ENCODE measurements at places on chromosomes 13 and 19.

GRCh38 chr13:85799097-85799582 lies at the start of gene SLITRK6:
Gene SLITRK6, minus strand, starts transcription at chr13:85799419. Its CDS starts 2,911 bp downstream, at chr13:85796508.
- H3K4me3 ChIP-seq: no peak within 1 kb of the TSS
- no peak within 1 kb of the TSS for H3K27ac ChIP-seq
- H3K36me3 ChIP-seq: no peaks in the 10 kb centered on the region
- no peaks in the 10 kb centered on the region for H3K4me1 ChIP-seq
- no peak for DNase-seq

DNA sequence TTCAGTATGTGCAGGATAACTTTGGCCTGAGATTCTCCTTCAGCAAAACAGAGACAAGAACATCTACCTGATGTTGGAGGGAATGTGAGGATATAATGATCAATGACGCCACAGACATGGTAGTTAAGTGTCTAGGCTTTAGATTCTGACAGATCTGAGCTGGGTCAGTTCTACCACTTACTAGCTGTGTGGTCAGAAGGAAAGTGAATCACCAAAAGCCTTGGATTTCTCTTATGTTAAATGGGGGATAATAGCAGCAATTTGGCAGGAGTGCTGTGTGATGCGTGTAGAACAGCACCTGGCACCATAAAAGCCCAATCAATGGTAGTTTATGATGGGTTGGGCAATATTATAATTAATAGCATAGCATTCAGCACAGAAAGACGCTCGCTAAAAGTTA lies 41.7 kb downstream of the RXFP2 start:
- H3K27ac ChIP-seq: no peak overlapping the region
- no peaks in the 10 kb centered on the region for H3K4me1 ChIP-seq
- H3K27me3 ChIP-seq: peaks cover 11% of the 10 kb centered on the region
- no peak overlapping the region for H3K4me3 ChIP-seq
- DNase-seq: no peak

GRCh38 chr19:35268536-35269437 lies at the start of gene USF2:
Gene USF2, plus strand, starts transcription at chr19:35268962. Its CDS starts 140 bp downstream, at chr19:35269102.
- peak within 1 kb of the TSS; percentile 91 for H3K27ac ChIP-seq
- peaks cover 50% of the 10 kb centered on the region for H3K36me3 ChIP-seq
- H3K27me3 ChIP-seq: no peaks in the 10 kb centered on the region
- H3K4me3 ChIP-seq: peak within 1 kb of the TSS; percentile 93
- peaks cover 12% of the 10 kb centered on the region for H3K4me1 ChIP-seq
- DNase-seq: peak; percentile 60

DNA sequence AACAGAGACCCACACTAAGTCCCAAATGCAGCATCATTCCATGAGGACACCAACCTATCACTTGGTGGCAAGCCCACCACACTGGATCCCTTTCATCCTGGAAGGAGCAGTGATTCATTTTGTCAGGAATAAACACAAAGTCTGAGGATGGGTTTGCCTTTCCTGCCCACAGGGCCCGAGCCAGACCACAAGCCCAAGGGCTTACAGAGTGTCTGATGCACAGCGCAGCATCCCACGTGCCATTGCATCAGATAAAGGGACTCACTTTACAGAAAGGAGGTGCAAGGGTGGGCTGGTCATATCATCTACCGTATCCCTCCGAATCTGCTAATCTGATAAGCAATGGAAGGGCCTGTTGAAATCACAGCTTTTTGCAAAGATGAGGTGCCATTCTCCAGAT lies 12.2 kb upstream of the KCTD15 start:
- peaks cover 10% of the 10 kb centered on the region for H3K27me3 ChIP-seq
- H3K36me3 ChIP-seq: no peaks in the 10 kb centered on the region
- no peak overlapping the region for H3K4me3 ChIP-seq
- no peak overlapping the region for H3K27ac ChIP-seq

GRCh38 chr13:42707048-42707447 lies 74.3 kb upstream of the FAM216B start:
- no peaks in the 10 kb centered on the region for H3K36me3 ChIP-seq
- DNase-seq: no peak
- peaks cover 11% of the 10 kb centered on the region for H3K27me3 ChIP-seq
- H3K4me1 ChIP-seq: no peaks in the 10 kb centered on the region

DNA sequence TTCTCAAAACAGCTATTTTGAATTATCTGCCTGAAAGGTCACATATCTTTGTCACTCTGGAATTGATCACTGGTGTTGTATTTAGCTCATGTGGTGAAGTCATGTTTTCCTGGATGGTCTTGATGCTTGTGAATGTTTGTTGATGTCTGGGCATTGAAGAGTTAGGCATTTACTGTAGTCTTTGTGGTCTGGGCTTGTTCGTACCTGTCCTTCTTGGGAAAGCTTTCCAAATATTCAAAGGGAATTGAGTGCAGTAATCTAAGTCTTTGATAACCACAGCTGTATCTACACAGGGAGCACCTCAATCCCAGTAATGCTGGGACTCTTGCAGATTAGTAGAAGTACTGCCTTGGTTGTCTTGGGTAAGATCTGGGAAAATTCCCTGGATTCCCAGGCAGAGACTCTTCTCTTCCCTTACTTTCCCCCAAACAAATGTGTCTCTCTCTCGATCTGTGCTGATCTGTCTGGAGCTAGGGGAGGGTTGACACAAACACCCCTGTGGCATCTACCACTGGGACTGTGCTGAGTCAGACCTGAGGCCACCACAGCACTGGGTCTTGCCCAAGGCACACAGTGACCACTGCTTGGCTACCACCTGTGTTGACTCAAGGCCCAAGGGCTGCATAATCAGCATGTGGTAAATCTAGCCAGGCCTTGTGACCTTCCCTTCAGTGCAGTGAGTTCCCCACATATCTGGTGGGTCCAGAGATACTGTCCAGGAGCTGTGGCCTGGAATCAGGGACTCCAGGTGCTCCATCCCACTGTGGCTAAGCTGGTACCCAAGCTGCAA lies 5.5 kb upstream of the CYP4F3 start:
- no peak overlapping the region for H3K27ac ChIP-seq
- H3K4me1 ChIP-seq: no peaks in the 10 kb centered on the region
- H3K36me3 ChIP-seq: no peaks in the 10 kb centered on the region
- H3K4me3 ChIP-seq: no peak overlapping the region
- peaks cover 5% of the 10 kb centered on the region for H3K27me3 ChIP-seq

DNA sequence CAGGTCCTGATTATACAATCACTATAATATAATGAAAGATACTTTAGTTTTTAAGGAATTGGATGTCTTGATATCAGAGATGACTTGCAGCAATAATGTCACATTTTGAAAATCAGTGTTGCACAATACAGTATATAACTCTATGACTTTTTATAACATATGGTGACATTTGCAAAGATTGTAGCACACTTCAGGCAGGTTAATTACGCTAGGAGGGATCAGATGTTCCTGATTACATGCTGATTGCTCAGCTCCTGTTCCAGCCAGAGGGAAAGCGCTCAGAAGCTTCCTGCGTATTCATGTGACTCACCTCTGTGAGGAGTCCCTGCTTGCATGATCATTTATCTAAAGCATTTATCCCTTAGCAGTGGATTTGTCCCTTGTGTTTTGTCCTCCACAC lies 265.6 kb downstream of the GPC5 start:
- no peaks in the 10 kb centered on the region for H3K36me3 ChIP-seq
- no peak overlapping the region for H3K4me3 ChIP-seq
- H3K4me1 ChIP-seq: no peaks in the 10 kb centered on the region

- no peaks in the 10 kb centered on the region for H3K36me3 ChIP-seq
- peaks cover 13% of the 10 kb centered on the region for H3K27me3 ChIP-seq
- no peak for DNase-seq
- H3K4me1 ChIP-seq: no peaks in the 10 kb centered on the region
Measured at GRCh38 chr13:32897296-32897695, 118.9 kb upstream of the KL start.

DNA sequence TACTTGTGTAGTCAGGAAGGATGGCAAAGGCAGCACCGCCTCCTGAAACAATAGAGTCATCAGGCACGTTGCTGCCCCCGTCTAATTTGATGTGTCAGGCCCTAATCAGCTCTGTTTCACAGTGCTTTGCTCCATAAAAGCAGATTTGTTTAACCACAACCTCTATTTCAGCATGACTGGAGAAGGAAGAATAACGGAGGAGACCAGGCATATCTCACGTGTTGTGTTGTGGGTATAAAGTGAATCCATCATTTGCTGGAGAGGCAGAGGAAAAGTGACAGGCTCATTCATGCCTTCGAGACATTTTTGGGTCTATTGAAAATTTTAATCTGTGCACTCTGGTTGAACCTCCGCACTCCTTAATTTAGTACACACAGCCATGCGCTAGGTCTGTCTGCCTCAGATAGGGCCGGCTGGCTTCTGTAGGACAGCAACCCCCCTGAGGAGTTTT lies 940.4 kb upstream of the SLC10A2 start:
- H3K4me1 ChIP-seq: no peaks in the 10 kb centered on the region
- no peak for DNase-seq
- H3K27ac ChIP-seq: no peak overlapping the region
- H3K27me3 ChIP-seq: no peaks in the 10 kb centered on the region

GRCh38 chr19:19009951-19010350 lies 23.4 kb downstream of the SUGP2 start:
- no peaks in the 10 kb centered on the region for H3K4me1 ChIP-seq
- H3K36me3 ChIP-seq: peaks cover 68% of the 10 kb centered on the region
- H3K4me3 ChIP-seq: no peak overlapping the region
- H3K27ac ChIP-seq: no peak overlapping the region

DNA sequence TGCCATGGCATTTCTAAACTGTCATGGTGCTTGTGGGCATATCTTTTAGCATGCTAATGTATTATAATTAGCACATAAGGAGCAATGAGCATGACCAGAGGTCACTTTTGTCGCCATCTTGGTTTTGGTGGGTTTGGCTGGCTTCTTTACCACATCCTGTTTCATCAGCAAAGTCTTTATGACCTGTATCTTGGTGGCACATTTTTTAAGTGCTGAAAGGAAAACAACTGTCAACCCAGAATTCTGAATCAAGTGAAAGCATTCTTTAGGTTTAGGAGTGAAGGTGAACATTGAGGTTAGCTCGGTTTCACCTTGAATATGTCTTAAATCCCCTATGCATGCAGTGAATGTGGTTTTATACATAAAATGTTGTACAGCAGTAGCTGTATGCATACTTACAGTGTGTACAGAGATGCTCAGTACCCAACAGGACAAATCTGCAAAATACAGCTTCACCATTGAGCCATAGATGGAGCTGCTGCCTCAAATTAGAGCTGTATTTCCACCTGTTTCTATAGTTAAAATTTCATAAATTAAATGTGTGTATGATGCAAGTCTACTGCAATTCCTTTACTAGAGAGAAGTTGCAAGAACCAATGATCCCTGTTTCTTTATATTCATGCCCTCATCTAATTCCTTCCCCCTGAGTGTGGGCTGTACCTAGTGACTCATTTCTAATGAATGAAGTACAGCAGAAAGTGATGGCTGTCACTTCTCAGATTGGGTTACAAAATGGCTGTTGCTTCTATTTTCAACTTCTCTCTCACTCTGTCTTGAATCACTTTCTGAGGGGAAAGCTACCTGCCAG lies 25.2 kb upstream of the IGSF23 start:
- no peaks in the 10 kb centered on the region for H3K36me3 ChIP-seq
- peaks cover 2% of the 10 kb centered on the region for H3K4me1 ChIP-seq
- no peak overlapping the region for H3K4me3 ChIP-seq
- DNase-seq: no peak
- no peaks in the 10 kb centered on the region for H3K27me3 ChIP-seq

DNA sequence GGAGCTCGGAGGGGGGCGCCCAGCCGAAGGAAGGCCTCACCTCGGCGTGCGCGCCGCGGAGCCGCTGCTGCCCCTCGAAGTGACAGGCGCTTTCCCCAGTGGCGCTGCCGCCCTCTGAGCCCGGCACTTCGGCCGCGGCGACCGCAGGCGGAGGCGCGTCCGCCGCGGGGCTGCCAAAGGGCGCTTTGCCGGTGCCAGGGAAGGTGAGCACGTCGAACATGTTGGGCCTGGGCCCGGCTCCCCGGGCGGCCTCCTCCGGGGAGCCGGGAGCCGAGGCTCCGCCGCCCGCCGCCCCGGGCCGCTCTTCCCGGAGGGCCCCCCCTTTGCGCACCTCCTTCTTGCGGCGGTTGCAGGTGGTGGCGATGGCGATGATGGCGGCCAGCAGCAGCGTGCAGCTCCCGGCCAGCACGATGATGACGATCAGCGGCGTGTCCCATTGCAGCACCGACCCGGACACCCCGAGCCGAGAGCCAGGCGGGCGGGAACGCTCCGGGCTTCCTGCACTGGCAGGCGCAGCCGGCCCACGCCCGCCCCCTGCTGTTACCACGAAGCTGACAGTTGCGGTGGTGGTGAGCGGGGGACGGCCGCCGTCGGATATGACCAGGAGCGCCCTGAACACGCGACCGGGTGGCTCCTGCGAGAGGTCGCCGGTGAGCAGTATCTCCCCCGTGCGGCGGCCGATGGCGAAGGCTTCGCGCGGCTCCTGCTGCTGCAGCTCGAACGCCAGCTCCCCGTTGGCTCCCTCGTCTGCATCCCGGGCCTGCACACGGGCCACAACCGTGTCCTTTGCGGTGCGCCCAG lies 2.5 kb downstream of the PCDH8 start:
- no peak overlapping the region for H3K4me3 ChIP-seq
- DNase-seq: peak; percentile 35
- H3K27me3 ChIP-seq: peaks cover 59% of the 10 kb centered on the region
- no peak overlapping the region for H3K27ac ChIP-seq
- no peaks in the 10 kb centered on the region for H3K36me3 ChIP-seq

All from activated T-helper 2 cell treated with anti-CD3 and anti-CD28 coated beads, Interferon-gamma antibody, Interleukin-2, Interleukin-4, amounts not matched to agents 10 μg/mL and 5 μg/mL and 100 μg/mL, durations not matched to agents 14 hours and 24 hours and 36 hours (primary cell).